H9 (cell line): ENCODE measurements at places on chromosomes 12 and 14. TPM values are rescaled to one million over a fixed set of nuclear protein-coding genes. Genes with fewer than 3 reads are reported as not detected.
A peak's percentile ranks its signal among the peaks of the same experiment; 100 is the strongest.

The WSCD2 gene
- 0.92 and 1.2 TPM in 2 replicates for total RNA-seq

The RNU4-1 gene
- 3,262 and 3,277 TPM in 2 replicates for total RNA-seq

The ALG10 gene
- 12.9 and 13.0 TPM in 2 replicates for total RNA-seq

The SCN8A gene
- total RNA-seq: 13.7 and 15.2 TPM in 2 replicates

The SIX6 gene
- total RNA-seq: not detected in 2 replicates

The JAG2 gene
- total RNA-seq: 11.3 and 11.4 TPM in 2 replicates

The ADAM21 gene
- 0.09 TPM in 1 of 2 replicates, not detected in the other for total RNA-seq

The RNU7-1 gene
- total RNA-seq: not detected in 2 replicates

The ETFBKMT gene
- 0.81 and 1.4 TPM in 2 replicates for total RNA-seq

The A2ML1 gene
- 2.8 and 4.1 TPM in 2 replicates for total RNA-seq

The KANSL2 gene
- total RNA-seq: 51.3 and 56.6 TPM in 2 replicates

The GLT1D1 gene
- 6.7 and 7.0 TPM in 2 replicates for total RNA-seq

The PDZRN4 gene
- not detected in 2 replicates for total RNA-seq

The ENDOU gene
- total RNA-seq: not detected in 2 replicates

The OVCH1 gene
- not detected in 2 replicates for total RNA-seq

The A2M gene
- total RNA-seq: 0.94 and 1.2 TPM in 2 replicates

DNA sequence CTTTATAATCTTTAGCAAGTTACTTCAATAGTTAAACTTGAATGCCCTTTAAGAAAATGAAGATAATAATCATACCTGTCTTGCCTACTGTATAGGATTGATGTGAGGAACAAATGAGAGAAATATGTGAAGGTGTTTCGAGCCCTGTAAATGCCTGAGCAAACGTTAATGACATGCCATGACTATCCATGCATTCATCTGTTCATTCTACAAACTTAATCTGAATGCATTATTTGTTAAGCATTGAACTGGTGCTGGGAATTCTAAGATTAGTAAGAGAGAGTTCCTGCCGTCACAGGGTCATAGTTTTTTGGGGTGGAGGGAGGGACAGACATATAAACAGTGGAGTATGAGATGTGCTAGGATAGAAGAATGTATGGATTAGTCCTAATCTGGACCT lies 111.5 kb upstream of the PRICKLE1 start:
- no peak for DNase-seq

DNA sequence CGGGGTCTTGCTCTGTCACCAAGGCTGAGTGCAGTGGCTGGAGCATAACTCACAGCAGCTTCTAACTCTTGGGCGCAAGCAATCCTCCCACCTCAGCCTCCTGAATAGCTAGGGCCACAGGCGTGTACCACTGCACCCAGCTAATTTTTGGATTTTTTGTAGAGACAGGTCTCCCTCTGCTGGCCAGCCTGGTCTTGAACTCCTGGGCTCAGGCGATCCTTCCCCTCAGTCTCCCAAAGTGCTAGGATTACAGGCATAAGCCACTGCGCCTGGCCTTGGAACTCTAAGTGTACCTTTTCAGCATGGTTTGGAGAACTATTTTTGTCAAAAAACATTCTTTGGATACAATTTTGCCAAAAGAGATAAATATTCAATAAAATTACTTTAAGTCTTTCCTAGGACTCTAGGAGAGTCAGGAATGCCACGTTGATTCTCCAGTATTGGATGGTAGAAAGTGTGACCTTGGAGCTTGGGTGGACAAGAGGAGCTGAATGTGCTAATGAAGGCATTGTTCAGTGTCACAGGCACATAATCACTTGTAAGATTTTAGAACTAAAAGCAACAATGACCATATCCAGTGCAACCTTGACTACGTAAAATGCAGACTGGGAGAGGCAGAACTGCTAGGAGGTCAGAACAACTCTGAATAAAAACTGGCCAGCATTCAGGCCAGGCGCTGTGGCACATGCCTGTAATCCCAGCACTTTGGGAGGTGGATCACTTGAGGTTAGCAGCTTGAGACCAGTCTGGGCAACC lies 2.8 kb downstream of the SRSF9 start:
- peak; percentile 72 for DNase-seq

GRCh38 chr14:101402936-101403660 lies 158.2 kb upstream of the DIO3 start:
- DNase-seq: no peak

DNA sequence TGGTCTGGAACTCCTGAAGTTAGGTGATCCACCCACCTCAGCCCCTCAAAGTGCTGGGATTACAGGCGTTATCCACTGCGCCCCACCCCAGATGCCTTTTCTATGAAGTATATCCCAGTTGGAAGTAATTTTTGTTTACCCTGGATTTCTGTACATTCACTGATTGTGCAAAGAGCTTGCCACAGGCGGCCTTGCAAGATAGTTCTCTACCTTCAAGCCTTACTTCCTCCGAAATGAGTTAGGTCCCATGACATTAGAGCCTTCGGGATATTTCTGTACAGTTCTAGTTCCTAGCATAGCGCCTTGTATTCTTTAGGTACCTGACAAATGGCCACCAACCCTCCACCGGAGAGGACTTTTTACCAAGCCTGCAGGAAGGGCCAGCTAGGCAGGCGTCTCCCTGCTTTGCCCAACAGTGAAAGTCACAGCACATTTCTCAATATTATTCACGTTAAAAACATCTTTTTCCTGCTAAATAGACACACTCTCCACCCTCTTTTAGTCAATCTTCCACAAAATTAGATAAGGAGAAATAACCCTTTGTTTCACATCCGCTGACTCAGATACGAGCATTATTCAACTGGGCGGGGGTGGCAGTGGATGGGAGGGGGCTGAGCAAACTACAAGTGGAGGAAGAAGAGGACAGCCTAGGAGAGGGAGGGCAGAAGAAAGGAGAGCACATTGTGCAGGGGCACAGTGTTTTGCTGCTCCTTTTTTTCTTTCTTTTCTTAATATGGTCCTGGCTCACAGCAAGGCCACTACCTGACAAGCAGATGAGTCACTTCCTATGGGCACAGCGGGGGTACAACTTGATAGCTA lies 40.0 kb upstream of the CAPRIN2 start:
- DNase-seq: peak; percentile 90

DNA sequence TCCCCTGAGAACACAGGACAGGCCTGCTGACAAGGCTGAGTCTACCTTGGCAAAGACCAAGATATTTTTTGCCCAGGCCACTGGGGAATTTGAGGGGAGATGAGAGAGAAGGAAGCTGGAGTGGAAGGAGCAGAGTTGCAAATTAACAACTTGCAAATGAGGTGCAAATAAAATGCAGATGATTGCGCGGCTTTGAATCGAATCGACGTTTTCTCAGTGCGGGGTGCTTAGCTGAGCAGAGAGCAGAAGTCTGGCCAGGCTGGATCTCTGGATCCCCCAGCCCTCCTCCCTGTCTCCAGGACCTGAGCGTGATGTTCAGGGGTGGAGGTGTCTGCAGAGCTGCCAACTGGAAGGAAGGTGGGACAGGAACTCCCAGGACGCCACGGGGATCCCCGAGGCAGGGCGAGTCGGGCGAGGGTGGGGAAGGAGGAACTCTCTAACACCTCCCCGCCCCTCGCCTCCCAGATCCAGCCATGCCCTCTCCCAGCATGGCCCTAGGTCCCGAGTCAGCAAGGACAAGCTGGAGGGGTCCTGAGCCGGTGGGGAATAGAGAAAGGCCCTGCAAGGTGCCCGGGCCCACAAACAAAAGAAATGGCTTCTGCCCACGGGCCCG lies 527 bp upstream of the CARMIL3 start:
- peak; percentile 51 for DNase-seq

- no peak for DNase-seq
These were observed 5.6 kb downstream of the CDCA4 start for GRCh38 chr14:105015242-105015641.

GRCh38 chr12:67014642-67015041 lies 254.5 kb upstream of the CAND1 start:
- DNase-seq: no peak

DNA sequence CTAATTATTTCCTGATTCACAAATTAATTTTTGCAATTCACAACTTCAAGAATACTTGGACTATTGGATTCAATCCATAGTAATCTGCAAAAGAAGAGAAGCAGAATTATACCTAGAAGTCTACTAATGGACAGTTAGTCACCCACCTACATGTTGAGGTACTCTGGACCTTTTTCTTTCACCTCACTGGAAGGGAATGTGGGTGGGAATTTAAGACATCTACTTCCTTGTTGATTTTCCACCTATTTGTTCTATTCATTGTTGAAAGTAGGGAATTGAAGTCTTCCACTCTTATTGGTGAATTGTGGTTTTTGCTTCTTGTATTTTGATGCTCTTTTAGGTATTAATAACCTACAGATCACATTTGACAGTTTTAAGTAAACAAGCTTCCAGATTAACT lies 11.0 kb downstream of the RESF1 start:
- no peak for DNase-seq

DNA sequence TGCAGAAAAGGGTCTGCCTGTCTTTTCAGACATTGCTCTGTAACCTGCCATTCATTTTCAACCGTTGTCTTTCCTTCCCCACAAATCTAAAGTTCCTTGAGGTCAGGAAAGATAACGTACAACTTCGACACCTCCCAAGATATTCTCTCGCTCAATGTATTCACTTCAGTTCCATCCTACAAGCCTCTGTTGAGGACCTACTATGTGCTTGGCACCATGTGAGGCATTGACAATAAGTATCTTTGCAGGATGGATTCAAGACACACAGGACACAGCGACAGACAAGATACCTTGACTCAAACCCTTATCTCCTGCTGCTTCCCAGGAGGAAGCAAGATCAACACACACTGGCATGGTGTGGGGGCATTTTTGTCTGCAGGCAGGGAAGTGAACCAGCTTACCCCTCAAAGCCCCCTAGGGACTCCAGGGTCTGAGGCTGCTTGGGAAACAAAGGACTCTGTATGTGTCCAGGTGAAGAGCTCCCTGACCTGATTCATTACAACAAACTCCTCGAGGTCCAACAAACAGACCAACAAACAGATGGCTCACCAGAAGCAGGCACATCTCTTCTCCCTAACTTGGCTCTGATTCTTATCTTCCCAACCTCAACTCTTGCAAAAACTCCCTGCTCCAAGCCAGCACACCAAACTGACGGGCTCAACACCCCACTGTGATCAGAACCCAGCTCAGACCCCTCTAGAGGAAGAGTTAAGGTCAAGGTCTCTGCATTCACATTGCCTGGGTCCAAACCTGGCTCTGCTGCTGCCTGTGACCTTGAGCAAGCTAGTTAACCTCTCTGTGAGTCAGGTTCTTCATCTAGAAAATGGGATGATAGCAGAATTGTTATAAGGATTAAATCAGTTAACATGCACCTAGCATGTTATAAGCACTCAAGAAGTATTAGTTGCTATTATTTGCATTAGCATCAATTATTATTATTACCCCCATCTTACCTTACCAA lies 6.3 kb downstream of the NUAK1 start:
- no peak for DNase-seq

GRCh38 chr12:111343181-111343580 lies 25.7 kb downstream of the PHETA1 start:
- no peak for DNase-seq

GRCh38 chr12:132583411-132583710 lies 27.0 kb downstream of the LRCOL1 start:
- no peak for DNase-seq

GRCh38 chr12:129871991-129872972 lies 31.5 kb downstream of the TMEM132D start:
- peak; percentile 81 for DNase-seq

DNA sequence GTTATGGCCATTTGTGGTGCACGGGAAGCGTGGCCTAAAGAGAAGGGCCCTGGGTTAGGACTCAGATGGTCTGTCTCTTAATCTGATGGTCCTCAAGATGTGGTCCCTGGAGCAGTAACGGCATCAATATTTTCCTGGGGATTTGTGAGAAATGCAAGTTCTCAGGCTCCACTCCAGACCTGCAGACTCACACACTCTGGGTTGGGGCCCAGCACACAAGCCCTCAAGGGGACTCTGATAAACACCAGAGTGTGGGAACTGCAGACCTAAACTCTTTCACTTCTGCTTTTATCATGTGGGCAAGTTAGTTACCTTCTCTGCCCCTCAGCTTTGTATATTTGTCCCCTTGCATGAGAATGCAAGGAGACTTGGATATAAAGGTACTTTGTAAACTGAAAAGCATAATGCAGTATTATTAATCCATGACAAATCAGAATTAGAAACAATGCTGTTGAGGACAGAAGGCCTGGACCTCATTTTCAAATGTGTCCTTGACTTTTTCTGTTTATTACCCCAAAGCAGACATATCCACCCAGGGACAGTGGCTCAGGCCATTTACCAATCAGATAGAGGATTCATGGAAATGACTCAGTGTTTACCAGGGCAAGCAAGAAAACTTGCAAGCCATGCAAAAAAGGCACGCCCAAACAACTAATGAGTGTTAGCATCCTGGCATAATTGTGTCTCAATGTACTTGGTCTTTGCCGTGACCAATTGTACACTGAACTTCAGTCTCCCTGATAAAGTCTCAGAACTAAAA lies 157.0 kb downstream of the ASCL1 start:
- no peak for DNase-seq

DNA sequence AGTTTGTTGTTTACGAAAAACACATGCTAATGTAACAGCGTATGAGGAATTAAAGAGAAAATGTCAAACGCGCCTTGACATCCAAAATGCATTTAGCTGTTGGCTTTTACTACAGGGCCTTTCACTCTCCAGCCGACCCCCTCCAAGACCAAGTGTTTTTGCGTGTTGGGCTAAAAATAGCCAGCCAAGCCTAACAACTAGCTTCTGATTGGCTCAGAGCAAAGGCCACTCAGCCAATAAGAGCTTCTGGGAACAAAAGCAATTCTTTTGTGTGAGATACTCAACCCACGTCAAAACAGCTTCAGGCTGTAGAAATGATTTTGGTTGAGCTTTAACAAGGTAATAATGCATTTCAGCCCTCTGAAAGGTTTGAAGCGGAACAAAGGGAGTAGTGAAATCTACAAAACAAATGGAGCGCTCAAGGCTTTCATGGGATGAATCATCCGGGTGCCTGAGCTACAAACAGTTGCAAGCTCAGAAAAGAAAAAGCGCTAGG lies 198.7 kb upstream of the DCN start:
- DNase-seq: peak; percentile 93

DNA sequence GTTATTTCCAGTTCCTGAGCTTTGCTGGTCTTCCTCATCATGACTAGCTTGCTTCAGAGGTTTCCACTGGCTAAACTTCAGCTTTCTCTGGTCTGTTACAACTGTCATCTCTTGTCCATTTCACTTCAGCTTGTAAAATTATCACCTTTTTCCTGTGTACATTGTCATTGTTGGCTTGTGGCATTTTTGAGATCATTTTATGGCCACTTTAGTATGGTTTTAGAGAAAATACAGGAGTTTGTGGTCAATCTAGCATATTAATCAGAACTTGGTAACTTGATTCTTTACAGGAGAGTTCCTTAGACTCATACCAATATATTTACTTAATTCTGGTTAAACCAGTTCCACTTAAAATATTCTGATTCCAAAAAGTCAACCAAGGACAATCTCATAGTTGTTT lies 235.9 kb upstream of the KITLG start:
- DNase-seq: no peak

DNA sequence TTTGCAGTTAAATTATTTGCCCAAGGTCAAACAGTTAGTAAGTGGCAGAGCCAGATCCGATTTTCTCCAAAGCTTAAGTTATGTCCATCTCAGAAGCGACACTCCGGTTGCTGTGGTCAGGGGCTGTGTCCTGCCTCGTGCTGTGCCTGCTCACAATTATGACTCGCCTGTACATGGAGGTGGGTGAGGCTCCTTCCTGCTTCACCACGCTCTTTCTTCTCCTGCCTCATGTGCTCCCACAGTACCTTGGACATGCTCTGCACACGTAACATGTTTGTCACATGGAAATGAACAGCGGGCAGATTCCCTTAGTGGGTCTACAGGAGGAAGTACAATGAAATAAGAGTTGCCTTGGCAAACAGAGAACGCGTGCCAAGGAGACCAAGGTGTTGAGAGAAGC lies 62.2 kb upstream of the CCND2 start:
- DNase-seq: peak; percentile 21

- DNase-seq: no peak
These were observed 20.7 kb upstream of the PRMT8 start for GRCh38 chr12:3470296-3470695.

GRCh38 chr12:76085520-76085868 lies 1.0 kb upstream of the NAP1L1 start:
- DNase-seq: no peak
